ENCODE measurements at places on chromosomes 16 and 17.

- no peak for DNase-seq
These were observed 24.5 kb downstream of the NDUFAF8 start for GRCh38 chr17:81263371-81264181.

DNA sequence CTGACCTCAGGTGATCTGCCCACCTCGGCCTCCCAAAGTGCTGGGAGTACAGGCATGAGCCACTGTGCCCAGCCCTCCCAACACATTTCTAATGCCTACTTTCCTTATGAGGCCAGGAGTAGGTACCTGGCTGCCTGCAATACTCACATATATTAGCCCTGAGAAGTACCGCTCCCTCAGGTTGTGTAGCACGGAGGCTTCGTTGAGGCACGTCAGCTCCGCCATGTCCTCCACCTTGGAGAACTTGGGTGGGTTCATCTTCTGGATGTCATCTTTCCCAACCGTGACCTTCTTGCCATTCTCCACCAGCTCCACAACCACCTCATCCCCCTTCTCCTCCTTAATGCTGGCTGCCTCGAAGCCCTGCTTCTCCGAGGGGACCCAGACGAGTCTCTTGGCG, 19.1 kb downstream of the MYH11 start:
- DNase-seq = no peak

GRCh38 chr16:56068816-56069215, 122.5 kb upstream of the GNAO1 start:
- DNase-seq = no peak

GRCh38 chr17:35291802-35292201, 48.9 kb downstream of the SLFN5 start:
- DNase-seq = no peak

- DNase-seq = no peak
These were observed 47.2 kb upstream of the ACSF3 start for GRCh38 chr16:89046491-89046890.

- no peak for DNase-seq
These were observed 151.1 kb downstream of the SDK2 start for GRCh38 chr17:73492821-73493814.

GRCh38 chr16:27325736-27326135, 12.0 kb downstream of the IL4R start:
- DNase-seq = no peak

DNA sequence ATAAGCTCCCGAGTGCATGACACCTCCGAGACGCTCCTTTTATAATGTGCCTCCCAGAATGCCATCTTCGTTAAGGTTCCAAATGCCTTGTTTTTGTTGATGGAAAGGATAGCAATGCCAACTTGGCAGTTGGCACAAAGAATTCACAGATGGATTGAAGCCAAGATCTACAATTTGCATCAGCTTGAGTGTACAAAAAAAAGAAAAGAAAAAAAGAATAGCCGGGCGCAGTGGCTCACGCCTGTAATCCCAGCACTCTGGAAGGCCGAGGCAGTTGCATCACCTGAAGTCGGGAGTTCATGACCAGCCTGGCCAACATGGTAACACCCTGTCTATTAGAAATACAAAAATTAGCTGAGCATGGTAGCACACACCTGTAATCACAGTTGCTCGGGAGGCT, 7.6 kb downstream of the TBC1D16 start:
- no peak for DNase-seq

GRCh38 chr17:12958786-12959185, 59.0 kb downstream of the ELAC2 start:
- DNase-seq = no peak

DNA sequence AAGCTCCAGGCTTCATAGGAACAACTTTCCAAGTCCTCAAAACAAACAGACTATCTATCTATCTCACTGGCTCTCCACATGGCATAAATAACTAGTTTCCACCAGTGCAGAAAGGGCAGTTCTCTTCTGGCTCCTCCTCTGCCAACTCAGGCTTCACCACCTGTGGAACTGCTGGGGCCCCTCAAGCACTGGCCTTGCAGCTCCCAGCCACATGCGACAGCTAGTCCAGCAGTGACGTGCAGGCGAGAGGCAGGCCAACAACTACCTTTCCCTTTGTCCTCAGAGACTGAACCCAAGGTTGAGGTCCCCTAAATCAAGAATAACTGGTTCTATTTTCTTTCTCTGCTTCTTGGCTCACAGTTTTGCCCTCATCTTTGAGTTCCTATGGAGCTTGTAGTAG, 137.6 kb downstream of the AATF start:
- DNase-seq = no peak

DNA sequence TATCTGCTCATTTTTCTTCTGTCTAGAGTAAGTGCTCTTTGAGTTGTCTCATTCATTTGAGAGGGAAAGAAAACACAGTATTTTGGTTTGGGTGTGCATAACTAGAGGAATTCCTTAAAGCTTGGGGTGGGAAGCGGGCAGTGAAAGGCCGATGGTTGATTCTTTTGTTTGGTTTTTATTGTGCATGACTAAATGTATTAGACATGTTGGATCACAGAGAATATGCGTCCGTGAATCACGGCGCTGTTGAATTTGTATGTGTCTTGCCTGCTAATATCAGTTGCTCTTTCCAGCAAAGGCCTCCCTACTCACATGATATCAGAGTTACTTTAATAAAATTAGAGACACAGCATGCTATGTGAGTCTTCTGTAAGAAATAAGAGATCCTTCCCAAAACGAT, 180.0 kb downstream of the CHD9NB start:
- DNase-seq = no peak

GRCh38 chr17:69928611-69929010, 146.4 kb upstream of the KCNJ16 start:
- DNase-seq = no peak

DNA sequence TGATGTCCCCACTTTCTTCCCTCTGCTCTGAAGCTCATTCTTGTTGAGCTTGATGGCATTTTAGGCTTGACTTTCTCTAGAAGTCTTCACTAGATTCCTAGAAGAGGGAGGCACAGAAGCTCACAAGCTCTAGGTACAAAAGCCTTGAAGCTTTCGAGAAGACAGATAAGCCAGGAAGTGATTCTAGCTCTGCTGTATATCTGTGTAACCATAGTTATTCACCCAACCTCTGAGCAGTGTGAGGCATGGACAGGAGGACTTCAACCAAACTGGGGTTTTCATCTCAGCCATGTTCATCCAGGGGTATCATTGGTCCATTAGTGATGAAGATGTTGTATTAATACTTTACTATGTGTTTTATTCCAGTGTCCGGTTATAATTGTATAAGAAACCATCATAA, 299.7 kb downstream of the CDH13 start:
- DNase-seq = no peak

- DNase-seq = no peak
These were observed 30.7 kb downstream of the CFAP20 start for GRCh38 chr16:58098207-58099096.

GRCh38 chr16:20611975-20612481, 35.9 kb upstream of the ACSM2B start:
- no peak for DNase-seq

DNA sequence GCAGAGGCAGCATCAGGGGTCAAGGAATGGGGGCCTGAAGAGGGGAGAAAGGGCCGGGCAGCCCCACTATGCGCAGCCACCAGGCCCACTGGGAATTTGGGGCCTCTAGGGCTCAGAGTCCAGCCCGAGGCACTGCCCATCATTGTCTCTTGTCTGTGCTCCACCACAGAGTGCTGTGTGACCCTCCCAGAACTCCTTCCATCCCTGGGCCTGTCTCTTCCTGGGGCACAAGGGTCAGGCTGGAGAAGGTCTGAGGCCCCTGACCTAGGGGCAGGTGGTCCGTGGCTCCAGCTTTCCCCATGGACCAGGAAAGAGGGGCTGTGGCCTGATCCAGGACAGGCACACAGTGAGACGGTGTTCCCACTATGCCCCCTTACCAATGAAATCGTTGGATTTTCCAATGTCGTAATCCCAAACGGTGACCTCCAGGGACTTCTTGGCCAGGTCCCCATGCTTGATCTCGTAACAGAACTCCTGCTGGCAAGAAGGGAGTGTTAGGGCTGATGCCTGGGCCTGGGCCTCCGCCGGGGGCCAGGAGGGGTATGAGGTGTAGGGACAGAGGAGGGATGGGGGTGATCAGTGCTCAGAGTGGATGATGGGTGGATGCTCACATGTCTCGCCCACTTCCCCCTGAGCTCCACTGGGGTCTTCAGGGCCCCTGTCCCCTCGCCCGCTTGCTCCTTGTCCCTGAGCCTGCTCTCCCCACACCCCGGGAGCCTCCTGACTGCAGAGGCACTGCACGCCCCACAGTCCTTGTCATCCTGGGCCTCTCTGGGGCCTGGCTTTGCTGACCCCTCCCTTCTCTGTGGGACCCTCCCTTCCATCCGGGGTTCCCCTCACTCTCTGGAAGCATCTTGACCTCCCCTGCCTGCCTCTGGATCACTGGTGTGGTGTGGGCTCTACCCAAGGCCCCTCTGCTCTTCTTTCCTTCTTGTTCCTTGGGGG, 10.7 kb downstream of the SCGB1C2 start:
- no peak for DNase-seq

GRCh38 chr17:8846768-8847211, 20.7 kb downstream of the PIK3R6 start:
- DNase-seq = no peak

- no peak for DNase-seq
These were observed 22.4 kb downstream of the KDM8 start for GRCh38 chr16:27225536-27226360.

GRCh38 chr16:89315791-89316581, 98.5 kb downstream of the ZNF778 start:
- peak; percentile 76 for DNase-seq

GRCh38 chr17:47906443-47906842, 10.4 kb downstream of the SP2 start:
- DNase-seq = no peak

- DNase-seq = no peak
These were observed 134.2 kb upstream of the CPHXL start for GRCh38 chr16:75860326-75861053.

DNA sequence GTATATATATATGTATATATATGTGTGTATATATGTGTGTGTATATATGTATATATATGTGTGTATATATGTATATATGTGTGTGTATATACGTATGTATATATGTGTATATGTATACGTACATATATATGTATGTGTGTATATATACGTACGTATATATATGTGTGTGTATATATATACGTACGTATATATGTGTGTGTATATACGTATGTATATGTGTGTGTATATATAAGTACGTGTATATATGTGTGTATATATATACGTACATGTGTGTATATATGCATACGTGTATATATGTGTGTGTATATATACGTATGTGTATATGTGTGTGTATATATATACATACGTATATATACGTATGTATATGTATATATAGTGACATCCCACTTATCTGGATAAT, 154.4 kb downstream of the CDRT15L2 start:
- no peak for DNase-seq

DNA sequence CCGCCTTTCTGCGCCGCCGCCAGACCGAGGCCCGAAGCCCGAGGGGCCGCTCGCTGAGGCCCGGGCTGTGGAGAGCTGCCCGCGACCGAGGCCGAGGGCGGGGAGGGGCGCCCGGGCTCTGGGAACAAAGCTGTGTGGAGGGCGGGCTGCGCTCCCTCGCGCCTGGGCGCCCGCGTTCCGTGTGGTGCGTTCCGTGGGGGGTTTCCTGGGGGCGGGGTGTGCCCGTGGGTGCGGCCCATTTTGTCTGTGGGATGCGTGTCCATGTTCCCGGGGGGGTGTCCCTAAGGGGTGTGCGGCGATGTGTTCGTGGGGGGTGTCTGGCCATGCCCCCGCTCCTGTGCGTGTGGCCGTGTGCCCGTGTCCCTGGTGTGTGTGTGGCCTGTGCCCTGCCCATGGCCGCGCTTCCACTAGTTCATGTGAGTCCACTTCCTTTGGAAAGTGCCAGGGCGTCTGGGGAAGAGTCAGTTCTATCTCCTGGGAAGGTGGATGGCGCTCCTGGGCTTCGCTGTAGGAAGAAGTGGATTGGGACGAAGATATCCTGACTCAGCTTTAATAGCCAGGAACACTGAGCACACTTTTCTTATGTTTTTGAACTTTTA, 520 bp downstream of the JPT2 start:
- DNase-seq = peak; percentile 60

GRCh38 chr17:46831573-46832330, 13.3 kb upstream of the WNT3 start:
- no peak for DNase-seq

DNA sequence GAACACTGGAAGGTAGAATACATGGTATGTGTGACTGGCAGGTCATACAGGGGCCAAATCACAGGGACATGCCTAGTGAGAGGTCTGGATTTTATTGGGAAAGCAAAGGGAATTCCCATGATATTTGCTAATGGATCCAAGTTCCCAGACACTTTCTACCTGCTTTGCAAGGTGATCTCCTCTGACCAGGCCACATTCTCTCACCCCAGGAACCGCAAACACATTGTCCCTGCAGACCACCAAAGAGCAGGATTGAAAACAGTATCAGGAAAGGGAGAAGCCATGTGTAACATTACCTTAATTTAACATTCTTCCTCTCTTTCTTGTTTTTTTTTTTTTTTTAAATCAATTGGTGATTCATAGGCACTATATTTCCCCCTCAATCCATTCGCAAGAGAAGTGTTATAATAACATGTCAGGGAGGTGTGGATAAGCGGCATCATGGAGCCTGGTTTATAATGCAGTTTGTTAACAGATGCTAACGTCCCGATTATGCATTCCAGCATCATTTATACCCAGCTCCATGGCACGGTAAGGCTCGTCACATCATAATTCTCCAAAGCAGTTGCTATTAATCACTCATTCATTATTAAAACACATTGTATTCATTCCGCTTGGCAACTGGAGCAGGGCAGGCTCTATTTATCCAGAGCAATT, 155.1 kb upstream of the CCL2 start:
- DNase-seq = no peak

DNA sequence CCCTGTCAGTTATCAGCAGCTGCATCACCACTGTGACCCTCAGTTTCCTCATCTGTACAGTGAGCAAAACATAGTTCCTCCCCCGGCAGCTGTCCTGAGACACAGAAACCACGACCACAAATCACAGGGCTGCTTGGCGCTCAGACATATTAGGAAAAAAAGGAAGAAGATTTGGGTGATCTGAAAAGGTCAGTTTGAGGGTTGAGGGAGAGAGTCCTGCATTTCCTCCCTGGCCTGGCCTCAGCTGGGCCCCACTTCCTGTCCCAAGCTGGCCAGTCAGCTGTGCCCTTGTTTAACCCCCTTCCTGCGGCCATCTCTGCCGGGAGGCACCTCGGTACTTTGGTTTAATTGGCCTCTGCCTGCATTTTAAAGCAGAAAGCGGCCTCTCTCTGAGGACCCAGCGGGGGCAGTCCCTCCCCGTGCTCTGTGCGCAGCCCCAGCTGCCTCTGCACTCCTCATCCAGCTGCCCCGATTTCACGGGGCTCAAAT, 24.0 kb upstream of the CIBAR2 start:
- no peak for DNase-seq

DNA sequence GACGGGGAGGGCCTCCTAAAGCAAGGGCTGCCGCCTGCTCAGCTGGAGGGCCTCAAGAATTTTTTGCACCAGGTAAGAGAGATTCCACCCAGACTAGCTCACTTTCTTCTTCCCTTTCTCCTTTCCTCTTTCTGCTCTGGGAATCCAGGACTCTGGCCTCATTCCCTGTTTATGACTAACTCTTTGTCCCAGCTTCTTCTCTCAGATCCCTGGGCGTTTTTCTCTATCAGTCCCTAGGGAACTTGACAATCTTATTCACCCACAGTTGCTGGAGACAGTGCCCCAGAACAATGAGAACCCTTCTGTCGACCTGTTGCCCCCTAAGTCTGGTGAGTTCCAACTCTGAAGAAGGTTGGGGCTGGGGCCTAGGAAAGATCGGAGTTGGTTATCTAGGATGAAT, 15.6 kb downstream of the CNTROB start:
- DNase-seq = no peak

GRCh38 chr17:42050393-42051012, at the start of gene C17orf113:
TSS of gene C17orf113 (minus strand) at chr17:42050601. CDS start at chr17:42043376, 7,225 bp downstream.
- peak; percentile 37 for DNase-seq

All from activated naive CD4-positive, alpha-beta T cell treated with Interleukin-2 at 50 U/mL for 16 hours (primary cell).